ENCODE measurements at places on chromosomes 16 and 17.
A peak's percentile ranks its signal among the peaks of the same experiment; 100 is the strongest.

GRCh38 chr17:62825182-62825581 lies 17.1 kb upstream of the MARCHF10 start:
- no peak for DNase-seq

DNA sequence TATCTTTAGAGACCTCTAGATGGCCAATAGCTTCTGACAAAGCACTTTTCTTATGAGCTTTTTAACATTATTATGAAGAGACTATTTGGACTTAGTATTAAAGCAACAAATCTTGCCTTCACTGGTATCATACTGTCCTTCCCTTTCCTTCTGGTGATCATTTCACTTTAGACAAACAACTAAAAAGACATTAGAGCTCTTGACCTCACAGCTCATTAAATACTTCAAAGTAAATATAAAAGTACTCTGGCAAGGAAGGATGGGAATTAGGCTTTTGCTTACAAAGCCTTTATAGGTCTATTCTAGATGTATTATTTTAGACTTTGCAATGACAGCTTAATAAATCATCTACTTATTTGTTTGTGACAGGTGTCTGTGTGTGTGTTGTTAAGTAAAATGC lies 11.1 kb downstream of the STXBP4 start:
- no peak for DNase-seq

DNA sequence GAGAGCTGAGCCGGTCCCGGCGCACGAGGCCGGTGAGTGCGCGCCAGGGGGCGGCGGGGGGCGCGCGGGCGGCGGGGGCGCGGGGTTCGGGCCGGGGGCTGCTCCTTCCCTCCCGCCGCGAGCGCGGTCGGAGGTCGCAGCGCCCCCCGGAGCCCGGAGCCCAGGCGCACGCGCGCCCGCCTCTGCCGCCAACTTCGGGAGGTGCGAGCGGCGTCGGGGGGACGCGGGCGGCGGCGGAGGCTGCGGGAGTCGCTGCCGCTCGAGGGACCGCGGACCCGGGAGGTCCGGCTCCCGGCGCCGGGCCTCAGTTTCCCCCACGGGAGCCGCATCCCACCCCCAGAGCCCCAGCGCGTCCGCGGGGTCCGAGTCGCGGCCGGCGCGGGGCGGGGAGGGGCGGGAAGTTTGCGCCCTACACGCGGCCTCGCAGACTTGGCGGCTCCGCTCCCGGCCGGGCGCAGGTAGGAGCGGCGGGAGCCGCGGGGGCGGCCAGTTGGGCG lies at the start of gene PRR35:
PRR35 (plus strand) TSS at position 191 of the 497 bp plus-strand sequence. CDS start 2,901 bp downstream, outside the sequence.
- DNase-seq: no peak

- DNase-seq: no peak
Measured at GRCh38 chr17:75937652-75938051, 3.2 kb downstream of the FBF1 start.

DNA sequence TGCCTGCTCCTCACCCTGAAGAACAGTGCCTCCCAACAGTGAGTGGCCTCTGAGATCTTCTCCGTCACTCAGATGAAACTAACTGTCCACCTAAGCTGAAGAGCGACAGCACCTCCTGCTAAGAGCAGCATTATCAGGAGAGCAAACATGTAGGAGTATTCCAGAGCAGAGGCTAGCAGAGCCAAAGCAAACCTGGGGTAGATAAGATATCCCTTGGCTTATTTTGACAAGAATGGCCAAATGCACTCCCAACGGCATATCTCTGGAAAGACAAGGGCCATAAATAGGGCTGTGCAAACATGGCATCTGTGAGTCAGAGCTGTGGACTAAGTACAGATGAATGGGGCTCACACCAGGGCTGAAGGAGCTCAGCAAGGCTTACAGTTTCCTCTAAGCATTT lies 96.3 kb downstream of the NDEL1 start:
- DNase-seq: peak; percentile 89

DNA sequence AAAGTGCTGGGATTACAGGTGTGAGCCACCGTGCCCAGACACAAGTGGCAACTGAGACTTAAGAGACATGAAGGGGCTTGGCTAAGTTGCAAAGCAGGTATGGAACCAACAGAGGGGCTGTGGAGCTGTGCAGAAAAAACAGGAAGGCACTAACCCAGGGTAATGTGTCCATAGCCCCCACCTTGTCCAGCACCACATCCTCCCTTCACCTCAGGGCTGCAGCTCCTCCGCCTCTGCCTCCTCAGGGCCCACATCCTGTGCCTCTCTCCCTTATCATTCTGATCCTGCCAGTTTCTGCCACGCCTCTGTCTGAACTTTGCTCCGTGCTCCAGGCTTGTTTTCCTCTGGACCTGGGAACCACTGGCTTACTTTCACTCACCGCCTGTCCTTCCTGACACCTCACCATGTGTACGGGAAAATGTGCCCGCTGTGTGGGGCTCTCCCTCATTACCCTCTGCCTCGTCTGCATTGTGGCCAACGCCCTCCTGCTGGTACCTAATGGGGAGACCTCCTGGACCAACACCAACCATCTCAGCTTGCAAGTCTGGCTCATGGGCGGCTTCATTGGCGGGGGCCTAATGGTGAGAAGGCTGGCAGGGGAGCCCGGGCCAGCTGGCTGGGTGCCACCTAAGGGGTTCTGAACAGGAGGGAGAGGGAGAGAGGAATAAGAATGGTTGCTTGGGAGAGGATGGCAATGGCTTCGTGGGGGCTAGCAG lies at the start of gene TM4SF5:
TM4SF5 (plus strand) TSS at position 368 of the 716 bp plus-strand sequence; CDS start at position 405, 37 bp downstream.
- DNase-seq: peak; percentile 95

DNA sequence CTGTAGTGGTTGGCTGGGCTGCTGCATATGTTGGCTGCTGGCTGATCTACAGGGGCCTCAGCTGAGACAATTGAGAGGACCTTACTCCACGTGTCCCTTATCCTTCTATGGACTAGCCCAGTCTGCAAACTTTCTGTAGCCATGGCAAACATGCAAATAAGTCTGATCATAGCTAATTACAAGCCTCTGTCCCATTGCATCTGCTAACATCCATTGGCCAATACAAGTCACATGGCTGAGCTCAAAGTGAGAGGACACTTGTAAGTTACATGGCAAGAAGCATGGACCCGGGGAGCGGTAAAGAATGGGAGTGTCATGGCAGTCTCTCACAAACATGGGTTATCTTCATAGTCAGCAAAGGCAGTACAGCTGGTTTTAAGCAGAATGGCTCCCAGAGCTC lies 11.6 kb upstream of the IL4R start:
- DNase-seq: no peak

- no peak for DNase-seq
Measured at GRCh38 chr16:77043076-77043475, 147.9 kb upstream of the MON1B start.

- DNase-seq: peak; percentile 85
Measured at GRCh38 chr17:76385892-76386786, 1.7 kb downstream of the SPHK1 start.

DNA sequence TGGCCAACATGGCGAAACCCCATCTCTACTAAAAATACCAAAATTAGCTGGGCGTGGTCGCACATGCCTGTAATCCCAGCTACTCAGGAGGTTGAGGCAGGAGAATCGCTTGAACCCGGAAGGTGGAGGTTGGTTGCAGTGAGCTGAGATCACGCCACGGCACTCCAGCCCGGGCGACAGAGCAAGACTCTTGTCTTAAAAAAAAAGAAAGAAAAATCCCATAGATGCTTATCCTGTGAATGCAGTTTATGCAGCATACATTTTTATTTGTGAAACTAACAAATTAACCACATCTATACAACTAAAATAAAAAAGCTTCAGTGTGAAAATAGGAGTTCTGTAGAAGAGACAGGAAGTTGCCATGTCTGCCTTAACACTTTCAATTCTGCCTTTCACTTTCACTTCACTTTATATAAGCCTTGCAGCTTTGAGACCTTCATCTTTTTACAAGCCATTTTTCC lies 7.1 kb downstream of the IGSF6 start:
- no peak for DNase-seq

DNA sequence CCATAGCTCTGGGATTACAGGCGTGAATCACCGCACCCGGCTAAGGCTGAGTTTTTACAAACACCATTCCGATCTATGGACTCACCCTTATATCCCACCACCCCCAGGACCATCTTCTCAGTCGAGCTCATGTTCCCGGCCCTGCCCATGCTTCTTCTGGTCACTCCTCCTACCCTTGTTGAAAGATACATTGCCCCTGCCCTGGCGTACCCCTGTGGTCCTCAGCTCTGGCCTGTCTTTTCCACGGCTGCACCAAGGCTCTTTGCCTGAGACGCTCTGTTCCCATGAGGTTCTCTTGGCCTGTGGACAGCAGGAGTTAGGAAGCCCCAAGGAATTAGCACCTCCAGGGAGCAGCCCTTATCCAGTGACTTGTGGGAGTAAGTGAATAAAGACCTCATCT lies 379.4 kb upstream of the TNRC6C start:
- DNase-seq: no peak

DNA sequence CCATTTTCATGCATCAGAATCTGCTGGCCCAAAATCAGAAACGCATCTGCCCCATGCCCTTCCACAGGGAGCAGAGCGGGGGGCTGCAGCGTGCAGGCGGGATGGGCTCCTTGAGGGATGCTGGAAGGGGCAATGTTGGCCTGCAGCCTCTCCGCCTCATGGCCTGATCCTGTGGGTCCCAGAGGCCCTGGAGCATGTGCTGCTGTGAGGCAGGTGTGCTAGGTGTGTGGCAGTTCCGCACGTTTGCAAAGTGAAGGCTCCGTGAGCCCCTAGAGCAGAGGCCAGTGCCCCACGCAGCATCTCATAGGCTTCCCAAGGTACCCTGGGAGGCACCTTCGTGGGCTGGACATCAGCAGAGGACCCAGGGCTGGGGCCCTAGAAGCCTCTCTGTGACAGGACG lies 36.4 kb upstream of the CDH15 start:
- no peak for DNase-seq

GRCh38 chr16:38941-39892 lies 14.2 kb downstream of the POLR3K start:
- DNase-seq: no peak

DNA sequence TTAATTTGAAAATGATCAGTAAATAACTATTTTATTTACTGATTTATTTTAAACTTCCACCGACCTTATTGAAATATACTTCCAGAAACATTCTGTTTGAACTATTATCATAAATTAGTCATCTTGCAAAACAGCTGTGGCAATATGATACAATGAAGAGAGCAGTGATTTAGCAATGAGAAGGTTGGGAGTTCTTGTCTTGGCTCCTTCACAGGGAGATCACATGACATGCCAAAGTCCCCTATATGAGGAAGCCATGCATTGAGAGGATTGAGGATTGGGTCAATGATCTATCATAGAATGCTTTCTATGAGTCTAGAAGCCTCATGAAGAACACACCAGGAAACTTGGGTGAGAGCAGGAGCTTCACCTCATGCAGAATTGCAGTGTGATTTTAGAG lies 222.7 kb downstream of the LGALS9B start:
- no peak for DNase-seq

- no peak for DNase-seq
Measured at GRCh38 chr16:59514651-59515050, 780.5 kb upstream of the GOT2 start.

GRCh38 chr17:42578282-42578869 lies 847 bp upstream of the PSMC3IP start:
- DNase-seq: peak; percentile 84

- no peak for DNase-seq
Measured at GRCh38 chr16:14002416-14002990, 68.6 kb upstream of the MRTFB start.

DNA sequence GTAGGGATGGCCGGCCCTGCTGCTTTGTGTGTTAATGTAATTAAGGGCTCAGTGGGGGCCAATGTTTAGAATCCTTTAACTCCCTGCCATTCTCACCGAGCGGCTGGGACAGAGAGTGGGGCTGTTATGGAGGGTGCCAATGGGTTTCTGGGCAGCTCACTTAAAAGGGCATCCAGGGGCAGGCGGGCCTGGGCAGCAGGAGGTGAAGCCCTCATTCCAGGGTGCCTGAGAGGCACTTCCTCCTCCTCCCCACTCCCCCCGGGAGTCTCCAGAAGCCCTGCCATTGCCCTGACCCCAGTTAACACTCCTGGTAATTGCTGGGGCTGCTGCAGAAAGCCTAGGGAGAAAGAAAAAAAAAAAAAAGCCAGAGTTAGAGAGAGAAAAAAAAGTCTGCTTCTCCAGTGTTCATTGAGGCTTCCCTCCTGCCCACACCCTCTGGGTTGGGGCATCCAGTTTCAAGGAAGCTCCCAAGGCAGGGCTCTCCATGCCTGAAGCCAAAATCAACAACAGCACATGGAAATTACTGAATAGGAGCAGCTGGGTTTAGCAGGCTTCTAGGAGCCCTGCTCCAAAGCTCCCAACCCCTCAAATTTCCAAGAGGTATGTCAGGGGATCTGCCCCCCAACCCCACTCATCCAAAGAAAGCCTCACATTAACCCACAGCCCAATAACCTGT lies 28.0 kb downstream of the CUEDC1 start:
- no peak for DNase-seq

- DNase-seq: no peak
Measured at GRCh38 chr16:65418435-65418834, 296.6 kb upstream of the CDH11 start.

DNA sequence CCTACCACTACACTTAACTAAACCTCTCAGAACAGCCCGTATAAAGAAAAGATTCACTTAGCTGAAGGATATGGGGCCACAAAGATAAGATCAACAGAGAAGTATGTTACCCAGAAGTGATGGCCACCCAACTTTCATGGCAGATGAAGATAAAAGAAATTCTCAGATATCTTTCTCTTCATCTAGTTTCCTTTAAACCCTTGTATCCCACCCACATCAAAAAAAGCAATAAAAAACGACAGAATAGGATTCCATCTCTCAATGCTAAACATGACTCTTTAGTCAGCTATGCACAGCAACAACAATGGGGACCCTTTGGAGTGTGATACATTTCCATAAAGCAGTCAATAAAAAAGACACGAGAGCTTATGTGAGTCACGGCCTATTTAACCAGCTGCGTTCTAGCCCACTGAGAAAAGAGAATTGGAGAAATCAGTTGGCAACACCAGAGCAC lies 86.6 kb downstream of the SNX11 start:
- no peak for DNase-seq

DNA sequence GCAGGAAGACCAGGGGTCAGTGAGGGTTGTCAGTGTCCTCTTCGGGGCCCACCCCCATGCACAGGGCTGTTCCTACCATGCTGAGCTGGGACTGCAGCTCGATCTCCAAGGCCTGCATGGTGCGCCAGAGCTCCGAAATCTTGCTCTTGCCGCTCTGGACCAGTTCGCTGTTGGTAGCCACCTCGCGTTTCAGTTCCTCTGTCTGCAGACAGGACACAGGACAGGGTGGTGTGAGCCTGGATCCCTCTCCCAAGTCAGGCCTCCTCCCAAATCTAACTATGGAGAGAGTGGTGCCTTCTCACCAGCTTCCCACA lies 90.9 kb downstream of the GOSR1 start:
- DNase-seq: no peak

DNA sequence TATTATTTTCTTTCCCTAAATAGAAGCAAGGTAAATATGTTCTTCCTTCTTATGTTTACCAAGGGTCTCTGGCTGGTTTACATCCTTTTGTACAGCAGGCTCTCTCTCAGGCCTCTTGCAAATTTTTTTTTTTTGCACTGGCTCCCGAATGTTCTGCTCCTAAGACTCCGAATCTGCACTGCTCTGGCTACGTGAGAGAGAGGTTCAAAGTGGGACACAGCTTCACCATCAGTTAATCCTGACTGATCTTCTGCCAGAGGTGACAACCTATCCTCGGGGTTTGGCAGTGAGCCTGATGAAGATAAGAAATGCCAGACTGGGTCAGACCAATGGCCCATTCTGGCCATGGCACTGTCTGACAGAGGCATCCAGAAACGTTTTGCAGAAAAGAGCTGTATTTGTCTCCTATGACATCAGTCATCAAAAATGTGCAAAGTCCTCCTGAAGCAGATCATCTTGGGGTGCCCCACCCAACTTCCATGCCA lies 136.9 kb downstream of the GRIN2A start:
- DNase-seq: no peak
